ENCODE measurements at places on chromosomes 11 and 22. TPM values are rescaled to one million over a fixed set of nuclear protein-coding genes. Genes with fewer than 3 reads are reported as not detected.

The PGA5 gene
- polyA plus RNA-seq, result not detected

DNA sequence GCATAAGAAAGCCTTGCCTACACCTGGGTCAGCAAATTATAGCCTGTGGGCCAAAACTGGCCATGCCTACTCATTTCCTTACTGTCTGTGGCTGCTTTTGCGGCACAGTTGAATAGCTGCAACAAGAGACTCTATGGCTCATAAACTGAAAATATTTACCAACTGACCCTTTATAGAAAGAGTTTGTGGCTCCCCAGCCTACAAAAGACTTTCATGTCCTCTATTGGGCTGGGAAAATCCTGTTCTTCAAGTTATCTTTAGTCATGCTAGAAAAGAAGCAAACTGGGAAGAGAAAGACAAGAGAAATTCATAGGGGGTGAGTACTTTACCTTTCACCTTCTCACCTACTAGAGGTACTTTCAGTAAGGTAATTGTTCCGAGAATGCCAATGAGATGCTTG lies 175.1 kb downstream of the SWAP70 start:
- H3K36me3 ChIP-seq, result no peaks in the 10 kb centered on the region
- DNase-seq, result no peak
- H3K4me3 ChIP-seq, result no peak overlapping the region
- H3K27ac ChIP-seq, result no peak overlapping the region

GRCh38 chr11:121583825-121584224 lies 131.1 kb upstream of the SORL1-AS1 start:
- H3K36me3 ChIP-seq, result peaks cover 95% of the 10 kb centered on the region
- H3K27me3 ChIP-seq, result no peaks in the 10 kb centered on the region
- H3K4me3 ChIP-seq, result no peak overlapping the region
- no peak for DNase-seq

DNA sequence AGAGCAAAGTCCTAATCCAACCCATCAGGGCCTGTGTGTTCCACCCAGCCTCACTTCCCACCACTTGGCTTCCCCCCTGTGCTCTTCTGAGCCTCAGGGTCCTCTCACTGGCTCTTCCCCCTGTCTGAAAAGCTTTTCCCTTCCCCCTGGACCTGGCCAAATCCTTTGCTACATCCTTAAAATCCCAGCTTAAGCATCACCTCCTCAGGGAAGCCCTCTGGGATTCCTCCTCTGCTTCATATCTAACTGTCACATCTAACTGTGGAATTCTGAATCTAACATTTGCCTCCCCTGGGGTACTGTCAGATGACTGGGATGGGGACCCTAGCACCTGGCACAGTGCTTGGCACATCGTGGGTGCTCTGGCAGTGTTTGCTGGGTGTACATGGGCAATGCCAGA lies 985 bp downstream of the CACNA1I start:
- DNase-seq, result no peak
- H3K4me3 ChIP-seq, result no peak overlapping the region
- no peaks in the 10 kb centered on the region for H3K27me3 ChIP-seq

DNA sequence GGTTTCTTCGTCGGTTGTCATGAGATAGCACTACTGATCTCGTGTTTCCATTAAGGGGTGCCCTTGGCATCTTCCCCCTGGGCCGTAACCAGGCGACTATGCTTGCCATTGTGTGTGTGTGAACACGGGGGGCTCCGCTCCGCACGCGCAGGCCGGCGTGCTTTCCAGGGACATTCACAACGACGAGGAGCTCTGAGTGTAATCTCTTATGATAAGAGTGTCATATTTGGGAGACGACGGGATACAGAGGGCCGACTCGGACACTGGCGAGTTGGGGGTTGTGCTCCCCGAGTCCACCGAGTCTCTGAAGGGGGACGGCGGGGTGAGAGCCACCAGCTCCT lies 170.9 kb upstream of the CTSC start:
- H3K4me1 ChIP-seq, result peaks cover 11% of the 10 kb centered on the region
- DNase-seq, result no peak
- no peak overlapping the region for H3K27ac ChIP-seq
- H3K27me3 ChIP-seq, result peaks cover 42% of the 10 kb centered on the region
- H3K36me3 ChIP-seq, result no peaks in the 10 kb centered on the region

GRCh38 chr11:81477277-81477676 lies 1256.4 kb downstream of the FAM181B start:
- no peak overlapping the region for H3K27ac ChIP-seq
- H3K4me3 ChIP-seq, result no peak overlapping the region
- DNase-seq, result no peak
- no peaks in the 10 kb centered on the region for H3K36me3 ChIP-seq
- no peaks in the 10 kb centered on the region for H3K4me1 ChIP-seq
- H3K27me3 ChIP-seq, result no peaks in the 10 kb centered on the region

DNA sequence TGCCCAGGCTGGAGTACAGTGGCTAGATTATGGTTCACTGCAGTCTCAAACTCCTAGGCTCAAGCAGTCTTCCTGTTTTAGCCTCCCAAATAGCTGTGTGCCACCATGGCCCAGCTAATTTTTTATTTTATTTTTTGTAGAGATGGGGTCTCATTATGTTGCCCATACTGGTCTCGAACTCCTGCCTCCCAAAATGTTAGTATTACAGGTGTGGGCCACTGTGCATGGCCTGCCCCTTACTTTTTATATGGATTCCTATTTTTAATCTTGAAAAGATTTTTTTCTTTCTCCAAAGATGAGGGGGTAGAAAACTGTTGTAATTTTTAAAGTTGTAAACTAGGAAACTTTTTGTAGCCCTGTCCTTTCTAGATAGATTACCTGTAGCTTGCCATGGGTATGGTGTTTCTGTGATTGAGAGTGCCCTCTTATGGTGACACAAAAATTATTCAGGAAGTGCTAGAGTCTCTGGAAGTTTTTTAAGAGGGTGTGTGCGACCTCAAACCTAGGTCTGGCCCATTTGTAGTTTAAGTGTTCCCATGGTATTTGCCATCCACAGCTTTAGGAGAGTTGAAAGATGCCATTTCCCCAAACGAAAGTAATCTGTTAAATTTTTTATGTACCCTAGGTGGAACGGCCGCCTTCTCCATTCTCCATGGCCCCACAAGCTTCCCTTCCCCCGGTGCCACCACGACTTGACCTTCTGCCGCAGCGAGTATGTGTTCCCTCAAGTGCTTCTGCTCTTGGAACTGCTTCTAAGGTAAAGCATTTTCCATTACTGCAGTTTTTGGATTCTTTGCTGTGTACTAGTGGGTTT lies 32.4 kb downstream of the MCAM start:
- peak; percentile 70 for DNase-seq
- H3K4me1 ChIP-seq, result peaks cover 8% of the 10 kb centered on the region
- no peak overlapping the region for H3K27ac ChIP-seq
- H3K27me3 ChIP-seq, result no peaks in the 10 kb centered on the region

Data from CD4-positive, CD25-positive, alpha-beta regulatory T cell (primary cell).